ENCODE measurements at places on chromosomes 13 and 19. TPM values are rescaled to one million over a fixed set of nuclear protein-coding genes. Genes with fewer than 3 reads are reported as not detected.

DNA sequence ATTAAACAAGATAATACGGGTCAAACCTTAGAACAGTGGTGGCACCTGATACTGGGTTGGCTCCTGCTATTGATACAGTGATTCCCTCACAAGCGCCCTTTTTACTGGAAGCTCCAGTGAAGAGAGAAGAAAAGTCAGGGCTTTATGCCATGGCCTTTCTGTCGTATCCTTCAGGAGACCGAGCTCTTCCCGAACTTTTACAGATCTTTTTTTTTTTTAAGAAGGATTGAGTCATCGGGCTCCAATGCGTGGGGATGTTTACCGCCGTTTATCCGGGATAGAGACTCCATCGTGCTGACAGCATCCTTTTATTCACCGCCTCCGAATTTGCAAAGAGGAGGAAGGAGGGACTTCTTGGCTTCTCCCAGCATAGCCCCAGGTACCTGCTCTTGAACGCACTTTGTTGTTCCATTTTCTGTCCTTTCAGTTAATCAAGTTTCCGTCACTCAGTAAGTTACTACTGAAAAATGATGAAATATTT, 574 bp downstream of the ZNF227 start:
- ATAC-seq: peak; percentile 22

The ATP4B gene
- total RNA-seq: not detected

The C13orf42 gene
- total RNA-seq: not detected

DNA sequence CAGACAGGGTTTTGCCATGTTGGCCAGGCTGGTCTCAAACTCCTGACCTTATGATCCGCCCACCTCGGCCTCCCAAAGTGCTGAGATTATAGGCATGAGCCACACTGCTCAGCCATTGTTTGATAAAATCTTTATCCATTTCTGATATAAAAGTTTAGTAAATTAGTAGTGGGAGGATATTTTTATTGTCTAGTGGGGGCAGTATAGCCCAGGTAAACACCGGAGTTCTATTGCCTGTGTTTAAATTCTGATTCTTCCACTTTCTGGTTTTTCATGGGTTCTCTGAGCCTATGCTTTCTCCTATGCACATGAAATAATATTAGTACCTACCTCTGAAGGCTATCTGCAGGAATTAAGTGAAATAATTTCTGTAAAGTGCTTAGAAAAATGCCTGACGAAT, 20.1 kb upstream of the ARHGEF18 start:
- ATAC-seq: no peak

The PGLYRP1 gene
- not detected for total RNA-seq

GRCh38 chr13:99935772-99936171, 35.8 kb downstream of the ZIC5 start:
- ATAC-seq: no peak

DNA sequence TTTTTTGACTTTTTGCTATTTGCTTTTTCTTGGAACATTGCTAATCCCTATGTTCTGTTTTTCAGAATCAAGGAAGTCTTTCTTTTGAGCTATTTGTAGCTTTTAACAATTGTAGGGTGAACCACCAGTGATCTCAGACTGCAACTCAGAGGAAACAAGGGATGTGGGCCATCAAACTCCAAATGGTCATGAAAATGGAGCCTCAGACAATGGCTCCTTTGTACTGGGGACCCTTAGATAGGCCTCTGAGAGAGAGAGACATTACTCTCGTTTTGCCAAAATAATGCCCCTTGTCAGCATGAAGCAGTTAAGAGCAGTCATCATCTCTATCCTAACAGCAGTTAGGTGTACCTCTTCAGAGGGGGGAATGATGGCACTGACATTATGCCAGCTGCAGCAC, 56.4 kb upstream of the GJB6 start:
- ATAC-seq: no peak

The KLK4 gene
- total RNA-seq: not detected

GRCh38 chr13:59360916-59361315, 802.8 kb downstream of the DIAPH3 start:
- ATAC-seq: no peak

GRCh38 chr19:28196101-28196500, 1016.9 kb downstream of the UQCRFS1 start:
- ATAC-seq: no peak

- no peak for ATAC-seq
These were observed 4.0 kb downstream of the FXYD3 start for GRCh38 chr19:35119578-35120155.

The WDR87 gene
- not detected for total RNA-seq

DNA sequence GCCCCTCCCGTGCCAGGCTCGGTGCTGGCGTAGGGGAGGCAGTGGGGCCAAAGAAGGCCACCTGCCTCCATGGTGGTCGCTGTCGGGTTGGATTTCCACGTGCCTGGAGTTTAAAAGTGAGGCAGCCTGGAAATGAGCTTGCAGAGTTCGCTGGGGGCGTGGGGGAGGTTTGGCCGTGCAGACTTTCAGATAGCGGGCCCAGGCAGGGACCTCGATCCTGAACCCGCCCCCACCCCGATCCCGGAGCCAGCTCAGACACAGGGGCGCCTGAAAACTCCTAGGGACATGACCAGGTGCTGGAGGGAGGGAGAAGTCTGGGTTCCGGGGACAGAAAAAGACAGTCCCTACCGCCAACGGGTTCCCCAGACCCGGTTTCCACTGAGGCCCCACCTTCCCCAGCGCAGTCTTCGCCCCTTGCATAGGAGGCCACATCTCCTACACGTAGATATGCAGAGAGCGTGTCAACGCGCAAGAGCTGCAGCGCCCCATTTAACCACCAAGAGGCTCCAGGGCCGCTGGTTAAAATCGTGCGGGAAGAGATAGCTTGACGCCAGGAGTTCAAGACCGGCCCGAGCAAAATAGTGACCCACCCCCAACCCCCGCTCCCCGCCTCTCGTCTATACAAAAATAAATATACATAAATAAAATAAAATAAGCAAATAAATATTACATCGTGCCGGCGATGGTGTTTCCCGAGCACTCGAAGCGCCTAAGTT, 8.5 kb downstream of the CCDC8 start:
- no peak for ATAC-seq

DNA sequence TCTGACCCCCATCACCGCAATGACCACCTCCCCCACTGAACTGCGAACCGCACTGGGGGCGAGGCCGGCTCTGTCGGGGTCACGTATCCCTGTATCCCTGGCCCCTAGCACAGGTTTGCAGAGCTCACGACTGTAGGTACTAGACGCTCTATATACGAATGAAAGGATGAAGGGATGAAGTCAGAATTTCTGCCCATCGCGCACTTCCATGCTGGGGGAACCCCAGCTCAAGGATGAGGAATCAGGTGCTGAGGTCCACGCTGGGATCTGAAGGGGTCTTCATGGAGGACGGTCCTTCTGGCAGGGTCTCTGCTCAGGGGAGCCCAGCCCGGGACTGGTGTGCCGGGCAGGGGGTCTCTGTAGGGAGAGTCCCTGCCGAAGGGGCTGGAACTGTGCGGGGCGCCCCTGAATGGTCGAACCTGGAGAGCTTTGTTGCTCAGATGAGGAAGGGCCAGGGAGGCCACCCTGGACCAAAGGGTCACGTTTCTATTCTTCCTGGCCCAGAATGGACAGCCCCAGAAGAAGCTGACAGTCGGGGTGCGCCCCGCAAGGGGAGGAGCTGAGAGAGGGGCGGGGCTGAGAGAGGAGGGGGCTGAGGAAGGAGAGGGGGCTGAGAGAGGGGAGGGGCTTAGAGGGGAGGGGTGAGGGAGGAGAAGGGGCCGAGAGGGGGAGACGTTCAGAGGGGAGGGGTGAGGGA, 37.9 kb upstream of the SEMA6B start:
- ATAC-seq: peak; percentile 14

The CRX gene
- not detected for total RNA-seq

- ATAC-seq: peak; percentile 90
These were observed 5.6 kb downstream of the CEACAM7 start for GRCh38 chr19:41682437-41682836.

The SEMA6B gene
- total RNA-seq: 2.0 TPM

DNA sequence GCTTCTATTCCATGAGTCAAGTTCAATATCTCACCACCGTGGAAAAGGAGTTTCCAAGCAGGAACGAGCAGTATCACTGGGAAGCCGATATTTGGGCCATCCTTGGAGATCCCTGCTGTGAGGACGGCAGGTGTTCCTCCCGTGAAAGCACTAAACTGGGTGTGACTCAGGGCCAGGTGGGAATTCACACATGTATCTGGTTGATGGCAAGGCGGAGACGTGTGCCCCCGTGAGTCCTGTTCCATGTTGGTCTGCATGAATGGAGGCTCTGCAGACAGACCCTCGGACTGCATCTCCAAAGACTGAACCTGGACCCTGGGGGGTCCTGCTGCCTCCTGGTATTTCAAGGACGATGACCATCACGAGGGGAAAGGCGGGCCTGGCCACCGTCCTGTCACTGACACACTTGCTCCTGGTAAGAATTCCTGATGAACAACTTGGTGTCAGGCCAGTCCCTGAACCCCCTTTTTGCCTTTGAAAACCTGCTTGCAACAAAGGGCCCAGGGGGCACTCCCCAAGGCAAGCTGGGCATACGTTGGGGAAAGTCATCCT, 22.8 kb upstream of the GAS6 start:
- ATAC-seq: no peak

- peak; percentile 85 for ATAC-seq
These were observed 36.9 kb downstream of the RGCC start for GRCh38 chr13:41494202-41494601.

The MADCAM1 gene
- total RNA-seq: 0.36 TPM

The FXYD7 gene
- total RNA-seq: not detected

DNA sequence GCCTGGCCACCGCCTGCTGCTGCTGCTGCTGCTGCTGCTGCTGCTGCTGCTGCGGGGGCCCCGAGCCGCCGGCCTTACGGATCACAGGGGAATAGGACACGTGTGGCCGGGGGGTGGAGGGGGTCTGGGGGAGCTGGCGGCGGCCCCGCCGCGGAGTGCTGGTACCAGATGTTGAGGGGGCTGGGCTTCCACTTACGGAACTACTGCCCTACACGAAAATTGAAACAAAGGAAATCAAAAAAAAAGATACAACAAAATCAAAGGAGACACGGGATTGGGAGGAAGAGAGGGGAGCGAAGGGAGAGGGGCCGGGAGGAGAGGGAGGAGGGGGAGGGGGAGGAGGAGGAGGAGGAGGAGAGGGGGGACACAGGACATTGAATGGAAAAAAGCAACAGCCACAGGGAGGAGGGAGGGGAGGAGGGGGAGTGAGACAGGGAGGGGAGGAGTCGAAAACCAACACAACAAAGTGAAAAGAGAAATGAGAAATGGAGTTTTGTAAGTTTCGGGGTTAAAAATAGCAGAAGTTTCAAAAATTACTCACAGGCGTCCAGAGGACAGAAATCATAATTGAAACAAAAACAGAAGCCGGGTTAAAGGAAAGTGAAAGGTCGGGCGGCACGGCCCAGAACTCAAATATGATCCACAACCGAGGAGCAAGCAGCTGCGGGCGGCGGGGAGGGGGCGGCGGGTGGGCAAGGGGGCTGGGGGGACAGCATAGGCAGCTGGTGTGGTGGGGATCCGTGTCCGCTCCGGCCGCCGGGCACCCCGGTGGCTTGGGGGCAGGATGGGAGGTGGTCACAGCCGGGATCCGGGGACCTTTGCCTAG, 57.8 kb downstream of the IER2 start:
- ATAC-seq: peak; percentile 22

The PSG7 gene
- not detected for total RNA-seq

The SELENOV gene
- total RNA-seq: not detected

The KLK15 gene
- not detected for total RNA-seq

DNA sequence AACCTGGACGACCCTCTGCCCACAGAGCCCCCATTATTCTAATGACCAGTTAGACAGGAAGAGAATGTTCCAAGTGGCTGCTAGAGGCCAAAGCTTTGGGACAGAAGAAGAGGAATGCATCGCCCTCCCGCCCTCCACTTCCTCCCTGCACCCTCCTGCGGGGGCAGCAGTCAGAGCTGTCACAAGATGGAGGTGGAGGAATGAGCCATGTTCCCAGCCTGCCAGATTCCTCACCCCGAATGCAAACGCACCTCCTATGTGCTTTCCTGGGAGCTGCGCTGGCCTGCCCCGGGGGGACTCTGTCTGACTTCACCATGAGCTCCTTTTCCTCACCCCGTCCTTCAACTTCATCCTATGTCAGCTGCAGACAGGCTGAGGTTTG, 1.7 kb downstream of the YJEFN3 start:
- ATAC-seq: no peak

DNA sequence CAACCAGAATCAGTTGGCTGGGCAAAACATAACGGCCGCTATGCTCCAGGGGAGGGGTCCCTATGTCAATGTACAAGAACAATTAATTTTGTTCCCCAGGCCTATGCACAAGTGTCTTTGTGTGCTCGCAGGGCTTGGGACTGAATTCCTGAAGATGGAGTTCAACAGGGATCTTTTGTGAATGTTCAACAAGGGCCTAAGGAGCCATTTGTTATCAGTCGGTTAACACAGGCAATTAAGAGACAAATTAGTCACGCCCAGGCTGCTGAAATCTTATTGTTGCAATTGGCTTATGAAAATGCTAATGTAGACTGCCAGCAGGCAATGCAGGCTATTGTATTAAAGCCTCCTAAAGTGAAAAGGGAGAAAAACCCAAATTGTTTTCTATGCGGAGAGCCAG, 117.5 kb downstream of the ZNF429 start:
- no peak for ATAC-seq

GRCh38 chr19:55433292-55433691, 9.8 kb downstream of the SHISA7 start:
- ATAC-seq: peak; percentile 6

DNA sequence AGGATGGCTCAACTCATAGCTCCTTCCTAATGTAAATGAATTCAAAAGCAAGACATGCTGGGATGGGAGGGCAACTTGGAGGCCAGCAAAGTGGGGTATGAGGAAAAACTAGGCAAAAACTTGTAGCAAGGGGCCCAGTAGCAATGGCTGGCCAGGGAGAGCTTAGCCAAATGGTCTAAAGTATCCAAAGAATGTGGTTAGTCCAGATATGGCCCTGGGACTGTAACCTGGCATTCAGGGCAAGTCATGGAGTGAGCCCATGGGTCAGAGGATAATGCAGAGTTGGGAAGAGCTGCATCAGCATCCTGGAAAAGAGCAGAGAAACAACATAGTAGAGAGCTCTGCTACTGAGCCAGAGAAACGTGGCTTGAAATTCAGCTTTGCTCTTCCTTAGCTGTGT, 191.7 kb downstream of the SUCLA2 start:
- no peak for ATAC-seq

GRCh38 chr13:43298816-43299215, 275.4 kb downstream of the DNAJC15 start:
- ATAC-seq: no peak

- no peak for ATAC-seq
These were observed 471.8 kb downstream of the LIG4 start for GRCh38 chr13:107743526-107743925.

The ADGRE3 gene
- 0.12 TPM for total RNA-seq

GRCh38 chr13:97933776-97934175, 19.7 kb upstream of the IPO5 start:
- ATAC-seq: no peak
